AG08395 (cell line): ENCODE measurements at places on chromosomes 3 and 15.
A peak's percentile ranks its signal among the peaks of the same experiment; 100 is the strongest.

DNA sequence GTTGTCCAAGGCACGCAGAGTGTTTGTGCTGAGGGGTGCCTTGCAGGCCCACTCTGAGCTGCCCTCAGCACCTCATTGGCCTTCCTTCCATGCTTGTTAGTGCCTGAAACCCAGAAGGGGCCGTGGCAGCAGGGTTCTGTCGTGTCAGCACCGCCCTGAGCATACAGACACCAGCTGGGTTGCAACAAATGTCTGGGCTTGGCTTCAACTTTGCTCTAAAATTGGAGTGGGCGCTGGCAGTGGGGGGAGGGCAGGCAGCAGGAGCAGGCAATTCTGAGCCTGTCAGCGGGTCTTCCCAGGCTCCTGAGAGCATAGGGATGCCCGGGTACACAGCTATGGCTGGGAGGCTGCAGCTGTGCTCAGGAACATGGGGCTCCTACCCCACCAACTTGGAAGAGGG, 464.3 kb downstream of the EPHA3 start:
- DNase-seq = no peak

GRCh38 chr3:81164806-81165205, 596.6 kb downstream of the GBE1 start:
- no peak for DNase-seq

- DNase-seq = peak; percentile 56
These were observed 29.0 kb upstream of the TIMP4 start for GRCh38 chr3:12187448-12188327.

GRCh38 chr3:171687581-171687980, 122.7 kb downstream of the PLD1 start:
- no peak for DNase-seq

GRCh38 chr3:149678351-149678950, 20.6 kb upstream of the WWTR1 start:
- no peak for DNase-seq

DNA sequence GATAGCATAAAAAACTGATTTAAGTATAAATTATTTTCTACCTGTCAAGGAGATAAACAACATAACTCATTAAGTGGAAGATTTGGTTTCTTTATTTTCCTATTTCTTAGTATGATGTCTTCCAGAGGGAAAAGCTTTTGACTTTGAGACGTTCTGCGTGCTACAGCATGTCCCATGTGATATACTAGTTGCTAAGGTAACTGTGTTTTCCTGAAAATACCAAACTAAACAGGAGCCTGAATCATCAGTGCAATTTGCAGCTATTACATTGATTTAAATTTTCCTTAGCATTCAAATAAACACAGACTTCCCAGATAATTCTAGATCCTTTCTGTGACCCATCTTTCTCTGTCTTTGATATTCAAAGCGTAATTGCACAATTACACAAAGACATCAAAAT, 117.7 kb upstream of the P2RY1 start:
- DNase-seq = no peak

GRCh38 chr15:101272584-101272983, 4.7 kb downstream of the SELENOS start:
- no peak for DNase-seq

DNA sequence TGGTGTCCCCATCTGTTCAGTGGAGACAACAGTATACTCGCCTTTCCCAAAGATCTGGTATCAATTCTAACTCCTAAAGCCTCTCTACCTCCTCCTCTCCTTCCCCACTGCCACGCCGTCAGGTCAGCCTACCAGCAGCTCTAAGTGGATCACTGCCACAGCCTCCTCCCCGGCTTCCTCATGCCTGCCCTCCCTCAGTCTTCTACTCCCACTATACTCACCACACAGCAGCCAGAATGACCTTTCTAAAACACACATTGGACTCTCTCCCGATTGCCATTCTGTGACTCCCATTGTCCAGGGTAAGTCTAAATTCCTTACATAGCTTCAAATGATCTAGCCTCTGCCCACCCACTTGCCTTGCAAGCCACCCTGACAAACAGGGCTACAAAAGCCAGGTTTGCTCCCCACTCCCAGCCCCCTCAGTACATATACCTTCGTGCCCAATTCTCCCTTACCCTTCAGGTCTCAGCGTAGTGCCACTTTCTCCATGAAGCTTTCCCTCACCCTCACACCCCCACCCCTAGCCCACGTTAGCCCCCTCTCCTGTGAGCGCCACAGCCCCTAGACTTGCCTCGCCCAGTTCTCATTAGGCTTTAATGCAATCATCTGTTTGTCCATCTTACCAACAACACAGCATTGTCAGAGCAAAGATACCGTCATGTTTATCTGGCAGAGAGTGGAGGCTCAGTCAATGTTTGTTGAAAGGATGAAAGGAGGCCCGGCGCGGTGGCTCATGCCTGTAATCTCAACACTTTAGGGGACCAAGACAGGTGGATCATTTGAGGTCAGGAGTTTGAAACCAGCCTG, 9.5 kb upstream of the SEMA7A start:
- peak; percentile 35 for DNase-seq

GRCh38 chr3:176286476-176287085, 910.7 kb downstream of the TBL1XR1 start:
- DNase-seq = peak; percentile 2

DNA sequence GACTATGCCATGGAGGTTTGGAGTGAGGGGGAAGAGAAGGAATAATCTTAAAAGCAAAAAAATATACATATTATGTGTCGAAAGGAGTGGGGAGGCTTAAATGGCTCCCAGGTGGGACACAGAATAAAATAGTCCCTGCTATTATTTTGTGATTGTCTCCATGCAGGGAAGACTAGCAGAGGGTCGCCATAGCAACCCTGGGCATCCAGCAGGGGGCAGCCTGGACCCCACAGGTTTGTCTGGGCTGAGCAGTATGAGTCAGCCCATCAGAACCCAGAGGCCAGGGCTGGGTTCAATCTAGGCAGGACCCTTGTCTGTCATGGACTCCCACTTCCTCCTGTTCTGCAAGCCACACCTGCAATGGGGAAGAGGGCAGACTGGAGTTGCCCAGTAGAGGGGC, 17.6 kb upstream of the LINGO1 start:
- DNase-seq = no peak

GRCh38 chr3:58090351-58090750, 82.1 kb downstream of the FLNB start:
- DNase-seq = no peak

GRCh38 chr3:149080699-149081091, 5.6 kb downstream of the HLTF start:
- peak; percentile 4 for DNase-seq

- peak; percentile 62 for DNase-seq
These were observed 635 bp downstream of the CD276 start for GRCh38 chr15:73684581-73685455.

DNA sequence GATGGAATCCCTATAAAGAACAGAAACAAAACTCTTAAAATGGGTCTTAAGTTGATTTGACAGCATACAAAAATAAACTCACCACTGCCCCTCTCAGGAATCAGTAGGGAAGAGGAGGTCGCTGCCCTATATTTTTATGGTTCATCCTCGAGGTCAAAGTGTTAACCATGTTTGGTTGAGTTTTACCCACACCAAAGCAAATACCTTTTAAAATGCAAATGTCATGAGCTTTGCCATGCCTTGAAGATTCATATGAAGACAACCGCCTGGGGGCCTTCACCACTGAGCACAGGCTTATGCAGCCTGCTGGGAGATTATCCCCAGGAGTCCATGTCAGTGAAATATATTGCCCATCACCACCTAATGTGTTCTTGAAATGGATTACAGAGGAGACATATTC, 66.1 kb downstream of the GLB1 start:
- DNase-seq = no peak

- peak; percentile 40 for DNase-seq
These were observed 9.1 kb upstream of the SEC11A start for GRCh38 chr15:84725001-84725491.

DNA sequence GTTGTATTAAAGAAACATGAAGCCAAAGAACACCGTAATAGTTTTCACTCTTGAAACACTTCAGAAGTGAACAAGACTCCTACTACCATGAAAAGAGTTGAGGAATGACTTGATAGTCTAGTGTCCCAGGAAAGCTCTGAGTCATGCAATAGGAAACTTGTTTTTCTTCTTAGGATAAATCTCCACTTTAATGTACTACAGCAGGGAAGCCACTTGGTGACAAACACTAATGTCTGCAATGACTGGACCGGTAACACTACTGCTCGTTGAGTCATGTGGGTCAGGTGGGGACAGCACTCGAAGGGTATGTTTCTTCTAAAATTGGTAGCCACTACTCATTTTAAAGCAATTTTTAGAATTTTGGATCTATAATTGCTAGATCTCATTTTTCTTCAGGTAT, 291.7 kb upstream of the CNTN3 start:
- DNase-seq = no peak

DNA sequence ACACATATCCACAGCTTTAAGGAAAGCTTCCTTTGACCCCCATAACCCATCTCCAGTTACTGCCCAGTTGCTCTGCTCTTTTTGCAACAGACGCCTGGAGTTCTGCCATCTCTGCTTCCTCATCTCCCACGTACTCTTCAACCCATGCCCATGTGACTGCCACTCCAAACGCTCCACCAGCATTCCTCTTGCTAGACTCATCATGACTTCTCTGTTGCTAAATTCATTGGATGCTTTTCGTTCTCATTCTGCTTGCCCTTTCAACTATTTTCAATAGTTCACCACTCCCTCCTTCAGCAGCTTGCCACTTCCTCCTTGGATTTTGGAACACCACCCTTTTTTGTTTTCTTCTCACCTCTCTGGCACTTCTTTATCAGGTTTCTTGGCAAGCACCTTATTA, 2.7 kb upstream of the KNSTRN start:
- peak; percentile 96 for DNase-seq

DNA sequence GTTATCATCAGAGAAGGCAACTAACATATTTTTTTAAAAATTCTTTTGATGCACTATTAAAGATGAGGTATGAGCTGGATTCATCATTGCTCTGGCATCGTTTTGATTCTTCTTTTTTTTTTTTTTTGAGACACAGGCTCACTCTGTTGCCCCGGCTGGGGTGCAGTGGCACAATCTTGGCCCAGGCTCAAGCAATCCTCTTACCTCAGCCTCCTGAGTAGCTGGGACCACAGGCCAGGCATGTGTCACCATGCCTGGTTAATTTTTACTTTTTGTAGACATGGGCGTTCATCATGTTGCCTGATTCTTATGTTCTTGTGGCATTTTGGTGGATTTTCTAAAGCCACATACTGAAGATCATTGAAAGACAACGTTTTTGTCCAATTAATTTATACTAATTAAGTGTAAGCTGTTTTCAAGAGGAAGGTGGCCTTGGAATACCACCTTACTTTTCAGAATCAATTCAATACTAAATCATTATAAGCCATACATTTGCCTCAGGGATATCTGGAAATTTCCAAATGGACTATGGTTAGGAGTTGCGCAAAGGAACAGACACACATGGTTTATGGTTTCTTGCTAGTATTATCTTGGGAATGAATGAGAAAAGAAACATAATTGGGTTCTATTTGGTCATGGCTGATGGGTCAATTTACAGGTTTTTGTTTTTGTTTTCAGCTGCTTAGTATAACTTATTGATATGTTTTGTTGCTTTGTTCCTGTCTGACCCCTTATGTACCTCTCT, 22.8 kb downstream of the SLC28A2 start:
- no peak for DNase-seq

DNA sequence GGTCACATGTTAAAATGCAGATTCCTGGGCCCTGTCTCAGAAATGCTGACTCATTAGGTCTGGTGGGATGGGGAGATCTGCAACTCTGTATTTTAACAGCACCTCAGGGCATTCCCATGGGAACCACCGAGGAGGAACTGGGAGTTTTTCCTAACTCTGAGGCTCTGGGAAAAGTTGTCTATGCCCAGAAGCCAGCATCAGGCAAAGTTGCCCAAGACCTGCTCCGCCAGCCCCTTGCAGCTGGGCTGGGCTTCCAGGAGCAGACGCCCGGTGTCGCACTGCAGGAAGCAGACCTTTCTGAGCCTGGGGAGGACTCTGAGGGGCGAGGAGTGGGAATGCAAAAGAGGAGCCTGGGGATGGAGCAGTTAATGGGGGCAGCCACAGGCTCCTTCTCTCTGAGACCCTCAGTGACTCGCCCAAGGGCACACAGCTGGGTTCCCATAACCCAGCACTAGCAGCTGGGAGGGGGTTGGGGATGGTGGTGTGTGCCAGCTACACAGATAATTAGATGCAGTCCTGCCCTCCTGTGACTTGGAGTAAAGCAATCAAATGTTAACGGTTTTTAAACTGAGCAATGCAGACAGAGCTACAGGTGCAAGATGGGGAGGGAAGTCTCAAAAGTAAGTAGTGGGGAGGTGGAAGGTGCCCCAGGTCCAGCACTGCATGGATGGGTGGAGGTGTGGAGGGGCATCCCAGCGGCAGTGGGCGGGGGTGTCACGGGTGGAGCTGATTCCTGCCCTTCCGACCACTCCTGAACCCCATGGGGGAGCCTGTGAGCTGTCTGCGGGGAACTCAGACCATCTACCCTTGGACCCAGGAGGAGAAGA, 100.4 kb downstream of the LSM3 start:
- DNase-seq = no peak

DNA sequence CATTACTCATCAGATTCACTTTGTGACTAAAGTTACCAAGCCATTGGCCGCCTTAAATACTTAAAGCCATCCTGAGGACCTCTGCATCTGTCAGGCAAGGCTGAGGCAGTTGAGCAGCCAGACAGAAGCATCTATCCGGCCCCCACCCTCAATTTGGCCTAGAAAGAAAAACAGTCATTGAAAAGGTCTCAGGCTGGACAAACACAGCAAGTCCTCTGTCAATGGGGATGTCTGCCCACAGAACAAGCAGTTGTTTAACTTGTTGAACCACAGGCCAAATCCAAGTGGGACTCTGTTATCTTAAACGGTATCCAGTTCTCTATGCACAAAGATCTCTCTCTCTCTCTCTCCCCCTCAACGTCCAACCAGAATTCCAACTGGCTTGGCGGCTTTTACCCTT, 2.8 kb downstream of the ZIC4 start:
- DNase-seq = no peak
